Foreskin fibroblast (primary cell): ENCODE measurements at places on chromosomes 7 and 10.
A peak's percentile ranks its signal among the peaks of the same experiment; 100 is the strongest.

DNA sequence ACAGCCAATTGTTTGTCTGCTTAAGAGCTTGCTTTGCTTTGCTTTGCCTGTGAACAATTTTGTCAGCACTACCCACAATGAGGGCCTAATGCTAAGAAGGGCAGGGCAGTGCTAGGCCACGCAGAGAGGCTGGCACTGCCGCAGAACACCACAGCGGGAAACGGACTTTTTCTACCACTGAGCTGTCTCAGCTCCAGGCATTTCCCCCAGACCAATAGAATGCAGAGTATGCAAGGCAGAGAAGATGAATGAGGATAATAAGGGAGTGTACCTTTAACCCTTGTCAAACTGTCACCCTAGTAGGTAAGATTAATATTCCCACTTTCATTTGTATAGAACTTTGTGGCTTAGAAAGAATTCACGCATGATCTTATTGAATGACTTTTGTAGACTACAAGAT, 104.5 kb downstream of the SH3PXD2A start:
- DNase-seq, result no peak

DNA sequence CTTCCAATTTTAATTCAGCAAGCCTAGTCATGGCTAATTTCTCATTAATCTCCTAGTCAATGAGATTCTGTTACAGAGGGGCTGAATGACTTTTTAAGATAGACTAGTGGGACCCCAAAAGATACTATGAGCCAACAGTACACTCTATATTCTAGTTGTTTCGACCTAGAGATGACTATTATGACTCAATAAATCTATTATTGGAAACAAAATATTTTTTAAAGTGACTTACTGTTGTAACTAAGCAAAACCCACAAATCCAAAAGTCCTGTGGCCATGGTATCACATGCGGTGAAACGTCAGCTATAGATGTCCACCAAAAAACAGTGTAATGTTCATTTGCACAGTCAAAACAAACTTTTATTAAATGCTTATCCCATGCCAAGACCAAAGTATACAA, 95.3 kb upstream of the ADO start:
- DNase-seq, result no peak

DNA sequence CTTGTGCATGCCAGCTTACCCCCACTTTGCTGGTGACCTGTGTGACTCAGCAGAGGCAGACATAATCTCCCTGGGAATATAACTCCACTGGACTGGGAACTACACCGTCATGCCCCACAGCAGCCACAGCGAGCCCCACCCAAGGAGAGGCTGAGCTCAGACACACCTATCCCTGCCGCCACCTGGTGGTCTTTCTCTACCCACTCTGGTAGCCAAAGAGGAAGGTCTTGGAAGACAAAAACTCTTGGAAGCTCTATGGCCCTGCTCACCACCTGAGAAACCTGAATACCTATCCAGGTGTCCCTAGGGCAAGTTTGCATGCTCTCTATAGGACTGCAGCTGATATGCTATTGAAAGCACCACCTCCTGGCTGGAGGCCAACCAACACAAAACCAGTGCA, 48.1 kb downstream of the MYO3A start:
- no peak for DNase-seq

DNA sequence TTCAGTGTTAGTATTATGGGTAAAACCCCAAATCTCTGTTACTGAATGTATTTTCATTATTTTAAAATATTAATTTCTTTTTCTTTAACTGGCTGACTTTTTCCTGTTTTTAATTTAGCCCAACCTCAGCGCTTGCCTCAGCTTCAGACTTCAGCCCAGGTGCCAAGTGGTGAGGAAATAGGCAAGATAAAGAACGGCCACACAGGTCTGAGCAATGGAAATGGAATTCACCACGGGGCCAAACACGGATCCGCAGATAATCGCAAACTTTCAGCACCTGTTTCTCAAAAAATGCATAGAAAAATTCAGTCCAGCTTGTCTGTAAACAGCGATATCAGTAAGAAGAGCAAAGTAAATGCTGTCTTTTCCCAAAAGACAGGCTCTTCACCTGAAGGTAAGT, 57.5 kb downstream of the MDFIC start:
- DNase-seq, result no peak

DNA sequence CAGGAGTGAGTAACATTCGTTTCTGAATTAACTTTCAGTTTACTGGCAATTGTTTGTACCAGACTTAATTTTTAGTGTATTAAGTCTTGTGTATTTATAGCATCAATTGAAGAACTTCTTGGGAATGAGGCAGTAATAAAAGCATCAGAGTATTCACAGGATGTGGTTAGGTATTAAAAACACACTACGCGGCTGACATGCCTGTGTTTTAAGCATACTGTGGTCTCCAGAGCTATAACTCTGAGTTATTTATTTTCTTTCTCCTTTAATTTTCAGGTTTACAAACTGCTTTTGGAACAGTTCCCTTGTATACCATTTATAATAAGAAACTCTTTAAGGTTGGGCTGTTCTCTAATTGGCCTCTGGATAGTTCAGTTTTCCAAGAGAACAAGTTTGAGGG, 626.1 kb upstream of the NRG3 start:
- no peak for DNase-seq

DNA sequence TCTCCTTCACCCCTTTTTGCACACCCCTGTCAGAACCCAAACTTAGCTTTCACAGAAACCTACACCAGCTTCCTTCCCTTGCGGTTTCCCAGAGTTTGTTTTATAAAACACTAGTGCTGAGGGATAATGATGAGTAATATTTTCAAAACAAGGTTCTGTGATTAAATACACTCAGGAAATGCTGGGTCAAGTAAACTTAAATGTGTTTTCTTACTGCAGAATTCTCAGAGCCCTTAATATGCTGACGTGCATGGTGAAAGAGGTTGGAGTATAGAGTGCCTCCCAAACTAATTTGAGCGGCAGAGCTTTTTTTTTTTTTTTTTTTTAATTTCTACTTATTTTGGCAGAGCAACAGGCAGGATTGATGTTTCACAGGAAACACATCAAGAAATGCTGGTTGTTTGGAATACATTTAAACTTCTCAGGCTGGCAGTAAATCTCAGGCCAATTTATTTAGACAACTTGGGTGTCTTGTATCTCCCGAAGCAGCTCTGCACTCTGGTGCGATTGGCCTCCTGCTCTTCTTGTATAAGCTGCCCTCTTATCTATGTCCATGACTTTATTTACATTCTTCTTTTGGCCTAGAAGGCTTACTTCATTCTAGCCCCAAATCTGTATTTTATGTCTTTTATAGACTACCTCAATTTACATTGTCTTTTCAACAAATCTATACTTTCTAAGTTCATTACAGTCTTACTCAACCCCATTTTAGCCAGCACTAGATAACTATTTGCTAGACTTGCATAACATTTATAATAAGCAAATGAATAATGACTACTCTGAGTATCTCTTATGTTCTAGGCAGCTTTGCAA, 165.4 kb downstream of the BMPER start:
- DNase-seq, result no peak

DNA sequence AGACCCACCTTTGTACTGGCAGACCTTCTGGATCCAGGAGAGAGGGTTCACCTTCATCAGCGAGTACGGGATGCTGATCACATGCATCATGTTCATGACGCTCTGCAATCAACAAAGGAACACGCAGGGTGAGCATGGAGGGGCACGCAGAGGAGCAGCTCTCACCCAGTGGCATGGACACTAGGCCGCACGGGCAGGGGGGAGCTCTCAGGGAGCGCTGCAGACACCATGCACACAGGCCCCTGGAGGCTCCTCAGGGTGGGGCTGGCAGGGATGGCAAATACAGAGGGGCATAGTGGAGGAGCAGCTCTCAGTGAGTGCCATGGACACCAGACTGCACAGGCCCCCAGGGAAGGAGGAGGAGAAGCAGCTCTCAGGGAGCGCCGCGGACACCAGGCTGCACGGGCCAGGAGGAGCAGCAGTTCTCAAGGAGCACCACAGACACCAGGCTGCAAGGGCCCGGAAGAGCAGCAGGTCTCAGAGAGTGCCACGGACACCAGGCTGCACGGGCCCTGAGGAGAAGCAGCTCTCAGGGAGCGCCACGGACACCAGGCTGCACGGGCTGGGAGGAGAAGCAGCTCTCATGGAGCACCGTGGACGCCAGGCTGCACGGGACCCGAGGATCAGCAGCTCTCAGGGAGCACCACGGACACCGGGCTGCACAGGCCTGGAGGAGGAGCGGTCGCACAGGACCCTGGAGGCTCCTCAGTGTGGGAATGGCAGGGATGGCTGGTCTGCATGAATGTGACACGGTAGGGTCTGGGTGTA, 249.5 kb downstream of the ZMYND11 start:
- no peak for DNase-seq

DNA sequence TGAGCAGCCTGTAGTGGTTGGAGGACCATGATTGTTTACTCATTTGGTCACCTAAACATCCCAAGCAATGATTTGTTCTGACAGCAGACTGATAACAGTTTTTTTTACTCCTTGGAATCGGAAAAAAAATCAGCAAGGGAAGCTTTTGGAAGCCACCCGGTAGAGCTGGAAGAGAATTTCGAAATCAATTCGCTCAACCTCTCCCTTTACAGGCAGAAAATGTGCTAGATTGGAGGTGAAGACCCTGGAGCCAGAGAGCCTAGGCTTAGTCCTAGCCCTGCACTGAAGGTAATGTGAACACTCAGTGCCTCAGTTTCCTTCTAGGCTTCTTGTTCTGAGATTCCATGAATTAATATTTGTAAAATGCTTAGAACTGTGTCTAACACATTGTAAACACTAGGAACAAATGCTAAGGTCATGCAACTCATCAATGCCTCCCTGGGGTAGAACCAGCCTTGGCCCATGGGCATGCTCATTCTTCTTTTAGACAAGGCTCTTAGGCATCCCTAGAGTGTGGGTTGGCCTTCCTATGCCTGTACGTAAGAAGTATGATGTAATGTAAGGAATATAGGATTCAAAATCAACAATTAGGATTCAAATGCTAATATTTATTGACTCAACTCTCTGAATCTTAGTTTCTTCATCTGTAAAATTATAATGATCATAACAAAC, 52.7 kb downstream of the MET start:
- no peak for DNase-seq

GRCh38 chr10:123151737-123152135, 2.5 kb upstream of the BUB3 start:
- DNase-seq, result no peak

GRCh38 chr7:72441791-72442190, 29.7 kb upstream of the CALN1 start:
- DNase-seq, result no peak

GRCh38 chr7:151083071-151083823, at the start of gene TMUB1:
TMUB1 (minus strand) TSS chr7:151083493; CDS start chr7:151082563, 930 bp downstream.
- DNase-seq, result peak; percentile 85

DNA sequence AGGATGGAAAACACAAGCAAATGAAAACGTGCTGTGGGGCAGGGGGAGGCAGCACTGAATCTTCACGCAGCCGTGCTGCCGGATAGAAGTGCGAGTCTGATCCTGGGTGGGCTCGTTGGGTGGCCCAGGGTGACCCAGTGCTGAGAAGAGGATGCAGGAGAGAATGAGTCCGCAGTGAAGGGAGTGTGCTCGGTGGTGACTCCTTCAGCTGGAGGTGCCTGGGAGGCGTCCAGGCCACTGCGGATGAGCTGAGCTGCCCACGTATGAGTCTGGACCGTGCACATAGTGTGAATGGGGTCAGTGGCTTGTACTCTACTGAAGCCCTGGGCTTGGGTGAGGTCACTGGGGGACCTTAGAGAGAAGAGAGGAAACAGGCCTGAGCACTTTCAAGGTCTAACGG, 190.0 kb upstream of the MGMT start:
- no peak for DNase-seq
